ENCODE measurements at places on chromosomes 2 and 18.
A peak's percentile ranks its signal among the peaks of the same experiment; 100 is the strongest.

GRCh38 chr2:84885111-84885510 is 4.2 kb upstream of the TRABD2A start:
- DNase-seq, result no peak

- DNase-seq, result no peak
These were observed 150.4 kb upstream of the SLC1A4 start for GRCh38 chr2:64838817-64839216.

- peak; percentile 13 for DNase-seq
These were observed 45.9 kb upstream of the FAM117B start for GRCh38 chr2:202588647-202589581.

DNA sequence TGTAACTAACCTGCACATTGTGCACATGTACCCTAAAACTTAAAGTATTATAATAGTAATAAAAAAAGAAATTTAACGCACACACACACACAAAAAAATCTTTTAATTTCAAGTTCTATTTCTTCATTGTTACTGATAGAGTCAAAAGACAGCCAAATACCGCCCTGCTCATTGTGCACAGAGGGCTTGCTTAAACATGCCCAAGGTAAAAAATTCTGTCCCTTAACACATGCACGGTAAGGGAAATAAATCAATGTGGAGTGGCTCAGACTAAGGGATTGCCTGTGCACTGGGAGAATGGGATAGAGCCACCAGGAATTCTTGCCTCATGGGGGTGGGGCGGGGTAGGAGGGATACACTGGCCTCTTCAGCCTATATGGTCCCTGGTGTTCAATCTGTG is 468.0 kb downstream of the NUP35 start:
- DNase-seq, result no peak

- DNase-seq, result no peak
These were observed 238.6 kb downstream of the TWIST2 start for GRCh38 chr2:239086325-239087020.
